ENCODE measurements at places on chromosomes 3 and 15.

DNA sequence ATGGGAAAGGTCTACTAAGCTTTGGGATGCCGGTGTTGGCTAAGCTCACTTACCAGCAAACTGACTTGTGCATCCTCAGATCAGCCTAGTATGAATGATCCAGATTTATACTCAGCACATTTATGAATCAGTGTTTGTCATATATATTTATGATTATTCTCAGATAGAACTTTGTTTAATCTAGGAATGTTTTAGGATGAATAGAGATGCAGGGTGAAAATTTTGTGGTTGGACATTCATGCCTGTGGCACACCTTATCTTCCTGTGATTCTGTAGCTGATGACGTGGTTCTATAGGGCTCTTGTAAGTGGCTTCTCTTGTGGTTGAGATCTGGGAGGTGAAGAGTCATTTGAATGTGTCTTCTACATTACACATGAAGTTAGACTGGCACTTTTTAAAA is 11.4 kb downstream of the CDIN1 start:
- no peak for DNase-seq

GRCh38 chr3:90015688-90016356 is 908.4 kb downstream of the EPHA3 start:
- no peak for DNase-seq

DNA sequence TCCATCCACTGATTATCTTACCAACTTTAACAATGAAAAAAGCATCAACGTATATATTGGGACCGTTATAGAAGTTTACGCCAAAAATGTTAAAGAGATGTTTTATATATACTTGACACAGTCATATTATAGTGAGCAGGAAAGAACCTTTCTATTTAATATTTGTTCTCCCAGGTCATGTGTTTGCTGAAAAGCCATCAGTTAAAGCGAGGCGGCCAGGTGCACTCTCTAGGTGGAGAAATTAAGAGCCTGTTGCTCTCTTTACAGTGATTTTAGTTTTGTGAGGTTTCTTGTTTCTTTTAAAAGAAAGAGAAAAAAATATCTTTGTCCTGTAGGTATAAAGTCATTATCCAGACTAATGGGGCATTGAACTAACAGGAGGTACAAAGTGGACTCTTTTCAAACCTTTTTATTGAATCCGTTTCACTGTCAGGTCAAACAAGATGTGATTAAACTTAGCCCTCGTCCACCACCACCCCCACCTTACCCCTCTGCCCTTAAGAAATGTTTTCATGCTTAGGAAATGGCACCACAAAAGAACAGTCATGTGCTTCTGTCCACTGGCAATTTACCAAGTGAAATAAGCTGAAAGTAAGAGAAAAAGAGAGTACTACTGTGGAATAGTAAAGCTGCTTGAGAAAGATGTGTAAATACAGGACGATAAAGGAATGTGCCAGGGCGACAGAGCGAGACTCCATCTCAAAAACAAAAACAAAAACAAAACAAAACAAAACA is 279.9 kb downstream of the PTPRG start:
- DNase-seq, result no peak

- no peak for DNase-seq
Observed at GRCh38 chr15:76575679-76576078, 239.1 kb downstream of the ISL2 start.

DNA sequence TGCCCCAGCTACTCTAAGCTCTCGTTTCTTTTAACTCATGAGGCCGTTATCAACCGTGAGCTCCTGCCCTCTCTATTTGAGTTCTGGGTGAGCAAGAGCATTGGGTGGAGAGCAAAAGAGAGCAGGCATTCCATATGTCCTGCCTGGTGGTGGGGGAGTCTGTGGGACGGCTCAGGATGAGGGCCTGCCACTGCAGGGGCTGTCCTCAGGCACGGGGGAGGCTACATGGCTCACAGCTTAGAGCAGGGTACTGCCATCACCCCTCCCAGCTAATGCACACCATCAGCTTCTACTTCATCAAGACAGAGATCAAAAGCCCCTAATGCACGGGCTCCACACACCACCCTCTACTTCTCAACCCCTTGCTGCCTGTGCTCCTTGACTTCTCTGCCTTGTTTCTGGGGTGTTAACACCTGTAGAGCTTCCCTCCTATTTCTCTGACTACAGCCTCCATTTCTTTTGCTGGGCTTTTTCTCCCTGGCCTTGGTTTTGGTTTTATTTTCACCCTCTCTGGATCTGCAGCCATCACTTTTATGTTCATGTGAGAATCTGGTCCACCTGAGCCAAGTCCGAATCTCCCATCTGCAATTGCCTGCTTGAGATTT is 114.1 kb downstream of the ALDH1A2 start:
- DNase-seq, result no peak

- DNase-seq, result no peak
Observed at GRCh38 chr3:28115316-28115715, 126.1 kb upstream of the CMC1 start.

- DNase-seq, result no peak
Observed at GRCh38 chr15:100934726-100935125, 15.6 kb downstream of the LRRK1 start.

GRCh38 chr15:36982430-36982829 is 117.9 kb downstream of the MEIS2 start:
- DNase-seq, result no peak

DNA sequence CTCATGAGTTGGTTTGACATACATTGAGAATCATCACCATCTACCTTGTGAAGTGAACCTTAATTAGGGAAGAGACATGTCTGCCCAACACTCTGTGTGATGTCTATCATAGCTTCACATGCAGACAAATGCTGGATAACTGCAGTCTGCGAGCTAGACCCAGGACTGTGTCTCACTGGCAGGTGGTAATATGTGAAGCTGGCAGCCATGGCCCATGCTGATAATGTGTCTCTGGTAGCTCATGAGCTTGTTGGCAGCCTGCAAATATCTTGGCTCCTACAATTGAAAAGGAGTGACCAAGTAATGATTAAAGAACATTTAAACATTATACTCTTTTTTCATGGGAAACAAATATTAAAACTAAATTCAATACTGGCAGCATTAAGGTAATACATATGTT is 234.8 kb downstream of the CHST2 start:
- DNase-seq, result no peak

DNA sequence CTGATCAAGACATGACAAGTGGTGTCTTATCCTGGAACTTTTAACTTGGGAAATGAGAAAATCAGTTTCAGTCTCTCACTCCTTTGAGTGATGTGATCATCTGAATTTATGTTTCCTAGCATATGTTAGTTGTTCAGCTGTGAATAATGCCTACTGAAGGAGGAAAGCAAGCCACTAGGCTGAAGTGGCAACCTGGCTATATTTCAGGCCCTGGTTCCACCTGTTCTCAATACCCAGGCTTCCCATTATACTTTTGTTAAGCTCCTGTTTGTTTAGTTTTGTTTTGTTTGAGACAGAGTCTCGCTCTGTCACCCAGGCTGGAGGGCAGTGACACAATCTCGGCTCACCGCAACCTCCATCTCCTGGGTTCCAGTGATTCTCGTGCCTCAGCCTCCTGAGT is 243.8 kb downstream of the ALCAM start:
- DNase-seq, result no peak

GRCh38 chr15:45665261-45665660 is 30.4 kb downstream of the SQOR start:
- no peak for DNase-seq

GRCh38 chr3:79769229-79769628 is 1.4 kb upstream of the ROBO1 start:
- DNase-seq, result no peak

- no peak for DNase-seq
Observed at GRCh38 chr15:63597038-63597790, at the start of gene FBXL22. FBXL22 (plus strand) TSS chr15:63597387; CDS start chr15:63597393, 6 bp downstream.

DNA sequence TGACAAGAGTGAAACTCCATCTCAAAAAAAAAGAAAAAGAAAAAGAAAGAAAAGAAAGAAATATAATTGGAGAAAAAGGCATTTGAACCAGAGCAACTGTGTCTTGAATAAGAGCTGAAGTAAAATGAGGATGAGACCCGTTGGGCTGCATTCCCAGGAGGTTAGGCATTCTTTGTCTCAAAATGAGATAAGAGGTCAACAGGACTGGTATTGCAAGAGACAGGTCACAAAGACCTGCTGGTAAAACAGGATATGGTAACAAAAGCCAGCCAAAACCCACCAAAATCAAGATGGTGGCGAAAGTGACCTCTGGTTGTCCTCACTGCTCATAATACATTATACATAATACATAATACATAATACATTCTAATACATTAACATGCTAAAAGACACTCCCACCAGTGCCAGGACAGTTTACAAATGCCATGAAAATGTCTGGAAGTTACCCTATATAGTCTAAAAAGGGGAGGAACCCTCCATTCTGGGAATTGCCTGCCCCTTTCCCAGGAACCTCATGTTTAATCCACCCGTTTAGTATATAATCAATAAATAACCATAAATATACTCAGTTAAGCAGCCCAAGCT is 8.6 kb upstream of the TIPIN start:
- DNase-seq, result no peak

GRCh38 chr3:88044411-88044810 is 14.4 kb downstream of the CGGBP1 start:
- DNase-seq, result no peak

- DNase-seq, result no peak
Observed at GRCh38 chr15:70050441-70050840, 47.3 kb downstream of the TLE3 start.

DNA sequence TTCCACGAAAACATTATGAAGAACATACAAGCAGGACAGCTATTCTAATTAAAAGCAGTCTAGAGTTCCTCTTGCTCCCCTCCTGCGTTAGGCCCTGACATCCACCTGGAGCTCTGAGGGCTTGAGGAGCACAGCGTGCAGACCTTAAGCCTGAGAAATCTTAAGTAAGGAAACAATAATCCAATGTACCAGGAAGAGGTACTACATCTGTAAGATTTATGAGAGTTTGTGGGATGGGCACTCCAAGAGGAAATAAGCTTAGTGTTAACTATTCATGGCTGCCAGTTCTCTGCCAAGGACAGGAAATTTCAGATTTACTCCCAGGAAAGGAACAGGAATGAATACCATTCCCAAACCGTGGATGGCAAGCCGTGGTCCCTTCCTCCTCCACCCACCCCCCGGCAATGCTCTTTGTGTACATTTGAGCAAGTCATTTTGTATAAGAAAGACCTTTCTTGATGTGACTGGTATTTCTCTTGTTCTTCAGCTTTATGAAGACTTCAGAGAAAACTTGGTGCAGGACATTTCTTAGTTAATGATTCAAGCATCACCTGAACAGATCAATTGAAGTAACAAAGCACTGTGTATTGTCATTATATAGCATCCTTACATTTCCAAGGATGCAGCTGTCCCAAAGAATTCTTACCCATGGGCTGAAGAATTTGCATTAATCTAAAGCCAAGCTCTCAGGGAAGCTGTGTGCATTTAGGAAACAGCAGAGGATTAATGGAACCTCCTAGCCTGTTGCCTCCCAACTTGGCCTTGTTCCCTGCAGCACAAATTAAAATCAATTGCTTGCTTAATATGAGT is 28.8 kb upstream of the VILL start:
- no peak for DNase-seq

GRCh38 chr3:76063811-76064210 is 278.5 kb upstream of the ZNF717 start:
- DNase-seq, result no peak

- DNase-seq, result no peak
Observed at GRCh38 chr3:149800693-149801092, 8.3 kb upstream of the ANKUB1 start.

DNA sequence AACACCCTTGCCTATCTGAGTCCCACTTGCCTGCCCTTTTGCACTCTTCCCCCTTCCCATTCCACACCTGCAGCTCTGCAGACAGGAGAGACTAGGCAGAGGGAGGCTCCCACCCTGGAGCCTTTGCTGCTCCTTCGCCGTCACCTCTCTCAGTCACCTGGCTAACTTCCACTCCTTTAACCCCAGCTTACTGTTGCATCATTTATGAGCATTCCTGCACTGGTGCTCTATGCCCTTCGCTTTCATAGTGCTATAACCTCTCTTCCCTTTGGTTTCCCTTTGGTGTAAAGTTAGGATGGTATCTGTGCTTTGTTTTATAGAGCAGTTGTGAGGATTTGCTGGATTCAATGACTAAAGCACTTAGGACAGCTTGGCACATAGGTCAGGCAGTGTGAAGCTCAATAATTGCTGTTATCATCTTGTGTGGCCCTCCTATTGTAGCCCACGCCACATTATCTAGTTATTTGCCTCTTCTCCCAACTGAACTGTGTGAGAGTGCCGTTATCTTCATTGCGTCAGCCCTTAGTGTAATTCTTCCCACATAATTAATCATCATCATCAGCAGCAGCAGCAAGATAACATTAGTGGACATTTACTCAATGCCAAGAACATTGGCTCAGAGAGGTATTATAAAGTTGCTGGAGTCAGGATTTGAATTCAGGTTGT is 253.9 kb downstream of the CACNA2D3 start:
- no peak for DNase-seq

DNA sequence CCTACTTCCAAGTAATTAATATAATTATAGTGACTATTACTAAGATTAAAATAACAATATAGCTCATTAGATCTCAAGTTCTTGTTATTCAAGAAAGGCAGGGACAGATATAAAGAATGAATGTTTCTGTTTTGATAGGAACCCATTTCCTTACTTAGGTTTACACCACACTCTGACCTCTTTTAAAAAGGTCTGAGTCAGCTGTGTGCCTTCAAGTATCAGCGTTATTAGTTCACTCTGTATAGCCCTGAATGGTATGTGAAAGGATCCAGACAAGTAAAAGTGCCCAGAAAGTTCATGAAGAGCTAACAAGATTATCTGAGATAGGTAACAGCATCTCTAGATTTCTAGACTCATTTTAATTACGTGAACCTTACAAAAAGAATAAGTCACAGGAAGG is 28.9 kb downstream of the PDCD10 start:
- no peak for DNase-seq

- DNase-seq, result no peak
Observed at GRCh38 chr3:124178531-124178930, 186.6 kb upstream of the ROPN1 start.

DNA sequence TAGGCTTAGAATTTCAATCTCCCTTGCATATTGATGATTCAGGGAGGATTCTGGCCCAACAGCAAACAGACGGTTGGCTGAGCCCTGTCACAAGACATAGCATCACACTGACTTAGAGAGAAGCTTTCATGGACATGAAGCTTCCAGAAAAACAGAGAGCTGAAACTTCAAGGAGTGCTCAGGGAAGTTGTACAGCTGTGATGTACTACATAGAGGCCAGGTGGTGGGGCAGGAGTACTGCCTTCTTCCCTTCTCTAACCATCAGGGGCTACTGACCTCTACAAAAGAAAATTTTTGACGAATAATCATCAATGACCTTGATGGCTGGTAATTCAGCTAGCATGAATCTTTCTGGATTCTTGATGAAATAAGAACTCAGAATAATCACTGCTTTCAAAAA is 378.5 kb downstream of the ERC2 start:
- DNase-seq, result no peak
